ENCODE measurements at places on chromosomes 11 and 22.

DNA sequence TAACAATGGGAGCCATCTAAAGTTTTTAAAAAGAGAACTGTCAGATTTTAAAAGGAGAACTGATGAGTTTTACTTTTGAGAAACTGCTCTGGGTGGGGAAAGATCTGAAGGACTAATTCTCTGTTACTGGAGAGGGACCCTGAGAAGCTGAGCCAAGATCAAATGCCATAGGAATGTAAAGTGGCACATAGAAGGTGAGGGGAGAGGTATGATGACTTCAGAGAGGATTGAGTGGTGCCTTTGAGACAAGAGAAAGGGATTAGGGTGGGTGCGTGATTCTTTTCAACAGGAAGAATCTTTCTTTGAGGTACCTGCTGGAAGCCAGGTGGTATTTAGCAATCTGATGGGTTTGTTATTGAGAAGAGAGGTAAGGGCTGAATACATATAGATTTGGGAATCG is 9.0 kb downstream of the CRKL start:
- no peak for DNase-seq

- DNase-seq = no peak
Observed at GRCh38 chr22:20019661-20020532, 1.0 kb upstream of the TANGO2 start.

DNA sequence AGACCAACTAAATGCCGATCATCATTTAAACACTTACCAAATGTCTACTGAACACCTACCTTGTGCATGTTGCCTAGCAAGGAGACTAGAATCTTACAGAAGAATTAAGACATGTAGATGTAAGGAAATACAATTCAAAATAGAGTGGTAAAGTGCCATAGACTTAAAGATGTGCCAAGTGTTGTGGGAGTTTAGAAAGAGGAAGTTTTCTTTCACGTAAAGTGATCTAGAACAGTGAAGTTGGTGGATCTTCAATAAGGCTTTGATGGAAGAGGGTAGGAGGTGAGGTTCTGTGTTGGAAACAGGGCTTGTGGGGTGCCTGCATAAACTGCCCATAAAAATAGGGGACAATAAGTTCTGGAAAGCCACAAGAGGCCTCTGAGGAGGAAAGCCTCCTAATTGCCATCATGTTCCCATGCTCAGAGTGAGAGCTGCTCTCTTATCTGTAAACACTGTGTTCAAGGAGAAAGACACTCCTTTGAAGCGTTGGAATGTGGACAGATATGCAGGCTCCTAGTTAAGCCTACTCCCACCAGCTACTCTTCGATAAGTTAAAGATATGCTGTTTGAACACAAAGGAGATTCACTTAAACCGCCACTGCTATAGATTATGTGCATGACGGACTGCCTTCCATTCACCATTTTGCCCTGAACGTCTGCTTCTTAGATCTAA is 66.7 kb downstream of the HSD17B12 start:
- no peak for DNase-seq

GRCh38 chr11:60905047-60905446 is 1.3 kb downstream of the PRPF19 start:
- DNase-seq = no peak

- DNase-seq = no peak
Observed at GRCh38 chr22:46774253-46774979, 12.0 kb downstream of the TBC1D22A start.
